ENCODE measurements at places on chromosomes 6 and 20.
A peak's percentile ranks its signal among the peaks of the same experiment; 100 is the strongest.

DNA sequence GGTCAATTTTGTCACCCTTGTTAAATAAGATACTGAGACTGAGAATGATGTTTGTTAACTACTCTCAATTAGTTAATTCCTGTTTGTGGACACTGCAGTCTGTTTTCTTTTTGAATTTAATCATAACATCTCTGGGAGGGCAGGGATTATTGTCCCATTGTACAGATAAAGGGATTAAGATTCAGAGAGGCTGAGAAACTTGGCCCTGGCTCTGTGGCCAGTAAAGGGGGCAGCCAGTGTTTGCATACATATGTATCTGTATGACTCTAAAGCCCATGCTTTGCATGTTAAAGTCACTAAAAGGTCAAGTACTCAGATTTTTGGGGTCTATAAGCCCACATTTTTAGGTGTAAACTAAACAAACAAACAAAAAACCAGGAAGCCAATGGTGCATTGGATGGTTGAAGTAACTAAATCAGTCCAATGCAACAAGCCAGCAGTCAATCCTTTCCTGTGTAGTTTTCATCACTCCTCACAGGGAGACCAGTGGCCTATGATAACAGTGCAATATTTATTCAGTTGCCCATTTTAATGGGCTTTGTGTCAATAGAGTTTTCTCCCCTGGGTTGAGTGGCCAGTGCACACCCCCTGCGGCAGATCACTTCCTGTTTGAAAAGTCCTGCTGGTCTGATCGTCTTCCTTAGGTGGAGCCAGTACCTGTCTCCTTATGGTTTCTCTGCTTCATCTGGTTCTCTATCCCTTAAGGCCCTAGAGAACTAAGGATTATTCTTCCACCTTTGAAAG is 106.7 kb downstream of the SLX4IP start:
- no peak for DNase-seq

DNA sequence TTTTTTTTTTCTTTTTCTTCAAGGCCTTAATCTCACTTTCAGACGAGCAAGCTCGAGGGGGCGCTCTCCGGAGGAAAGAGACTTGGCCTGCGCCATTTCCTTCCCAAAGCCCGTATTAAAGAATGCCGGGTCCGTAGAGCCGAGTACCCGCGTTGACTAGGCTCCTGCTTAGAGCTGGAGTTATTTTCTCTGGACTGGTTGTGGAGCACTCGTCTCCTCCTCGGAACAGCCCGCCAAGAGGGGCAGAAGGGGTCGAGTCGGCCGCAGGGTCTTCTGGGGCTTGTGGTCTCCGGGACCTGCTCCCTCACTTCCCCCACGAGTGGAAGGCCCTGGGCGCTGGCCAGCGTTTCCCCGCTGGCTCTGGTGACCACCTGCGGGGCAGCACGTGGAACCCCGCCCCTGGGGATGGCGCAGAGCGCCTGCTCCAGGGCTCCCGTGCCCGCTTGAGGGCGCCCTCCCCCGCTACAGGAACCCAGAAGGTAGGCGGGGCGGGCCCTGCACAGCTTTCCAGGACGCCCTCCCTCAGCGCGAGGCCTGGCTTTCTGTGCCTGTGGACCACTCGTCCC is 2.7 kb upstream of the MEI4 start:
- DNase-seq: peak; percentile 1

DNA sequence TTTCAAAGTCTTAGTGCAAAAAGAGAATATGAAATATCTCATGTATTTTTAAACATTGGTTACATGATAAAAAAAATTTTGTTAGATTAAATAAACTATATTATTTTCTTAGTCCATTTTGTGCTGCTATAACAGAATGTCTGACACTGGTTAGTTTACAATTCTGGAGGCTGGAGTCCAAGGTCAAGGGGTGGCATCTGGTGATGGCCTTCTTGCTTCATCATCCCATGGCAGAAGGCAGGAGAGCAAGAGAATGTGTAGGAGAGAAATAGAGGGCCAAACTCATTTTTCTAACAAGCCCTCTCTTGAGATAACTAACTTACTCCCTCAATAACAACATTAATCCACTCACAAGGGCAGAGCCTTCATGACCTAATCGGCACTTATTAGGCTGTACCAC is 11.5 kb upstream of the MCUR1 start:
- DNase-seq: no peak

DNA sequence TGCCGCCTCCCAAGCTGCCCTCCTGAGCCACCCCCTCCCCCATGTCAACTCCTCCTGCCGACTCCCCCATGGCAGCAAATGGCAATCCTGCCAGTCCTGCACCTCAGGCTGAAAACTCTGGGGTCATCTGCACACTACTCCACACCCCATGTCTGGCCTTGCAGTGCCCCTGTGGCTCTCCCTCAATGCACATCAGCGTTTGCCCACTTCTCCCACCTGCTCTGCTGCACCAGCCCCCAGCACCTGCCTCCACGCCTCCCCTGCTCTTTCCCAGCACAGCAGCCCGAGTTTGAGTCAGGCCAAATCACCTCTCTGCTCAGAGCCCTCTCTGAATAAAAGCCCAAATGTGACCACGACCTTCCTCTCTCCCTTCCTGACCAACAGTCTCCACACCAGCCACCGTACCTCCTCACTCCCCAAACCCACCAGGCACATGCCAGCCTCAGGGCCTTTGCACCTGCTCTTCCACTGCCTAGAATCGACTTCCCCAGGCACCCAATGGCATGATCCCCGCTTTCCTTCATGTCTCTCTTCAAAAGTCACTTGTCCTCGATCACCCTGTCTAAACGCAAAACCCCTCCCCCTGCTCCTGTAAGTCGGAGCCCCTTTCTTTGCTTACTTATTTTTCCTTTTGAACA is 4.3 kb downstream of the PXDC1 start:
- no peak for DNase-seq

DNA sequence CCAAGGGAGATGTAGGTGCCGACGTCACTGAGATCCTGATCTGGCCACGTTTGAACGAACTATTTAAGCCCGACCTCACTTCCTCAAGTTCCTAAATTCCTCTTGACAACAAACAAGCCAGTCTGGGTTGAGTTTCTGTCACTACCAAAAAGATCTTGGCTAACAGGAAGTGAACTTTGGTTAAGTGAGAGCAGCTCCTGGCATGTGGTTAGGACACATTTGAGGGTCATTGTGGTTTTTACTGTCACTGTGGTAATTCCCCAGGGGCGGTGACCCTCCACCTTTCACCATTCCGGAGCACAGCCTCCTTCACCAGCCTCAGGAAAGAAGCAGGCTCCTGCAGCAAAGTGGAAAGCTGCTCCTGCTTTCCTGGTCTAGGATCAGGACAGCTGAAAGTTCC is 43.1 kb upstream of the ZNF831 start:
- no peak for DNase-seq

DNA sequence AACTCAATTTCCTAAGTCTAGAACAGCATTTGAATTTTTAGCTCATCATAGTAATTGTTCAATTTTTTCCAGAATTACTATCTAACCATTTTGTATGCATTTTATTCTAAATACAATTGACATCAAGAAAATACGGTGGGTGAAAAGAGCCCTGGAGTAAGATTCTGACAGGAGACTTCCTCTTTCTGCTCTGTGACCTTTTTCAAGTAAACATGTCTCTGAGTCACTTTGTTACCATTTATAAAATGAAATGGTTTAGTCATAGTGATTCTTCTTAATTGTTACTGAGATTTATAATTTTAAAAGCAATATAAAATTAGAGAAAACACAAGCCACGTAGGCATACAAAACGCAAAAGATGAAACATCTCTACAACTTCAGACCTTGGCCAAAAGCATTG is 80.2 kb downstream of the PLCB1 start:
- DNase-seq: no peak

GRCh38 chr20:13290724-13291123 is 69.7 kb downstream of the ISM1 start:
- no peak for DNase-seq
